Stimulated activated CD8-positive, alpha-beta memory T cell treated with anti-CD3 and anti-CD28 coated beads, Interleukin-7, amount 100 ng/mL, for 24 hours (primary cell): ENCODE measurements at places on chromosomes 4 and X.

DNA sequence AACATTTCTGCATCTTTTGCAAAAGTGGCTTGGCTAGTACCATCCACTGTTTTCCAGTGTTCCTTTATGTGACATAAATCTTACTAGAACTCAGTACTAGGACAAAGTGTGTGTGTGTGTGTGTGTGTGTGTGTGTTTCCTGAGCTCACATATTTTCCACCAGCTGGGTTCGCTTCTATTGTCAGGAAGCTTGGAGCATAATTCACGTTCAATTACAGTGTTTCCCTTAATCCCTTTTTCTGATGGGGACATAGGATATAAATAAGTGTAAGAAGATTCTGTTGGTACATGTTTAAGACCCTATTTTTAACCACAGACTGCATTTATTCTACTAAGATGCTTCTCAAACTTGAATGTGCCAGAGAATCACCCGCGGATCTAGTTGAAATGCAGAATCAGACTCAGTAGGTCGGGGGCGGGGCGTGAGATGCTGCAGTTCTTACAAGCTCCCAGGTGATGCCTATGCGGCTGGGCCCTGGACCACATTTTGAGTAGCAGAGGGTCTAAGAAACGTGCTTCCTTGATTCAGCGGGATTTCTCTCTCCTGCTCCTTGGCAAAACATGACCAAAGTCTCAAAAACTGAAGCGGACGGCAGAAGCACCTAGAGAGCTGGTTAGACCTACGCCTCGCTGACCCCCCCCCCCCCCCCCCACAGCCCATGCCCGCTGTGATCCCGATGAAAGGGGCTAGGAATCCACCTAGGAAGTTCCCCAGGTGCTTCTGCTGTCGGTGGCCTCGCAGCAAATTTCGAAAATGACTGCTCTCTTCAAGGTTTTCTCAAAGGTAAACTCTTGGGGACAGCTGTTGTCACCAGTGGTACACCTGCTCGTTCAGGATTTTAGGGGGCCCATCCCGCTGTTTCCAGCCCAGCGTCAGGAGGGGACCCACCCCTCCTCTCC, 797 bp downstream of the CD99L2 start:
- no peak for DNase-seq

DNA sequence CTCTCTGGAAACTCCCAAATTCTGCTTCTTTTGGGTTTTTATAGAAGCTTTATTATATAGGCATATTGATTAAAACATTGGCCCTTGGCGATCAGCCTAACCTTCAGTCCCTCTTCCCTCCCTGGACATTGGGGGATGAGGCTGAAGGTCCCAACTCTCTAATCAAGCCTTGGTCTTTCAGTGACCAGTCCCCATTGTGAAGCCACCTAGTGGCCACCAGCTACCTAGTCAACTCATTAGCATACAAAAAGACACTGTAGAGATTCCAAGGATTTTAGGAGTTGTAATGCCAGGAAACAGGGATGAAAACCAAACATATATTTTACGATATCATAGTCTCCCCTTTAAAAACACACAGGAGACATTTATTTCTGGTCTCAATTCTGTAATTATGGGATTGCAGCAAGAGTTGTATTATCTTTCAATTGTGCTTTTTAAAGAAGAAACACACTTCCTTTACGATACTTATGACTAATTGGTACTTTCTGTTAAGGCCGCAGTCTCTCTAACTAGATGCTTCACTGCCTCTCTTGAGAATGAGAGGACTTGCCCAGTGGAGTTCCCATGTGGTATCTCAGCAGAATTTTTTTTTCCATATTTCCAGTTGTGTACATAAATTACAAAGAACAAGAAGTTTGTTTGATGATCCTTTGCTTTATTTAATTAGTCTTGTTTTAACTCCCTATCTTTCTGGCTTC, 58.2 kb downstream of the WDR17 start:
- DNase-seq, result no peak

DNA sequence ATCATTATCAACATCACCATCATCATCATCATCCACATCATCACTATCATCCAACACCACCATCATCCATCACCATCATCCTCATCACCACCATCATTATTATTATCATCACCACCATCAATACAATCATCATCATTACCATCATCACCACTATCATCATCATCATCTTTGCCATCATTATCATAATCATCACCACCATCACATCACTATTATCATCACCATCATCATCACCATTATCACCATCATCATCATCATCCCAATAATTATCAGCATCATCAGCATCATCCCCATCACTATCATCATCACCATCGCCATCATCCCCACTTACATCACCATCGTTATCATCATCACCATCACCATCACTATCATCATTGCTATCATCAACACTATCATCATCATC, 1021.9 kb upstream of the PRKX start:
- no peak for DNase-seq

DNA sequence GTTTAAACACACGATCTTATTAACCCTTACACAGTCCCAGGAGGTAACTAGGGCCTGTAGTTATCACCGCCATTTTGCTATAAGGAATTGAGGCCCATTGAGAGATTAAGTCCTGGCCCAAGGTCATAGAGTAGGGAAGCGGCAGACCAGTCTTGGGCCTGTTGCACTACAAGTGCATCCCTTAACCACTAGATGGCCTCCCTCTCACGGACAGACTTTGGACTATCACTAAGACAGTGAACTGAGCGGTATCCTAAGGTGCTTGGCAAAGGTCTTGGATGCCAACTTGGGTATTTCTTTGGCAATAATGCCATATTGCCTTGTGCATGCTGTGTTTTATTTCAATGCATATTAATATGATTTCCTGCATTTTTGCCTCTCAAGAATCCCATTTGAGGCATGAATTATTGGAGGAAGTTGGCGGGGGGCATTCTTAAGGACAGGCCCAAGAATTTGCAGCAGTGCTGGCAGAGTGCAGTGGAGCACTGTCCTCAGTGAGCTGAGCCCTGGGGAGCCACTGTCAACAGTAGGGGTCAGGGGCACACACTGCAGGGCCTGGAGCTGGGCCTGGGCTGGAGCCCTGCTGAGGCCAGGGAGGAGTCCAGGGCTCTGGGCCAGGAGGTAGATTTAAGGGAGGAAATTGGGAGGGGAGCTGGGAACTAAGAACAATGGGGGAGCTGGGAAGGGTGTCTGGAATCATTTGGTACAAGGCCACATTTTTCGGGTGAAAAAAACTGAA, 147.4 kb downstream of the SMIM20 start:
- no peak for DNase-seq
